GM23338 (cell line): ENCODE measurements at places on chromosomes 4 and X. TPM values are rescaled to one million over a fixed set of nuclear protein-coding genes. Genes with fewer than 3 reads are reported as not detected.

Gene AFF2
- 5.8 and 5.9 TPM in 2 replicates for total RNA-seq

DNA sequence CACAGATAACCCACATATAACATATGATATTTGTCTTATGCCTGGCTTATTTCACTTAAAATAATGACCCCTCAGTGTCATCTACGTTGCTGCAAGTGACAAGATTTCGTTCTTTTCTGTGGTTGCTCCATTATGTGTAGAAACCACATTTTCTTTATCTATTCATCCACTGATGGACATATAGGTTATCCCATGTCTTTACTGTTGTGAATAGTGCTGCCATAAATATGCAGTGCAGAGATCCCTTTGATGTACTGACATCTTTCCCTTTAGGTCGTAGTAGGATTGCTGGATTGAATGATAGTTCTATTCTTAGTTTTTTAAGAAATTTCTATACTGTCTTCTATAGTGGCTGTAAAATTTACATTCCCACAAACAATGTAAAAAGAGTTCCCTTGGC, 135.8 kb downstream of the TET2 start:
- no peak for DNase-seq

DNA sequence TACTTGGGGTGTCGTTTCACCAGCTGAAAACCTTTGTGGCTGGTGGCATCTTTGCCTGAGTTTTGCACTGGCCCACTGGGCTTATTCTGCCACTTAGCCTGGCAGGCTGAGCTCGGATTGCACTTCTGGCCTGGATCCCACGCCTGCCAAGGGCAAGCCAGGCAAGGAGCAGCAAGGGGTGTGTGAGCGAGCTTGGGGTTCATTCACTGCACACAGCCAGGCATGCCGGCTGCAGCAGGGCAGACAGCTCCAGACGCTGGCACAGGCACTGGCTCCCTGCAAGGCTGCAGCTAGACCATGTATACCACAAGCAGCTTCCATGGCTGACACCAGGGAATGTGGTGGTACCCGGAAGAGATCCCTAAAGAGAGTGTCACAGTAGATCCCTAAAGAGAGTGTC, 476.3 kb downstream of the EPHA5 start:
- no peak for DNase-seq

DNA sequence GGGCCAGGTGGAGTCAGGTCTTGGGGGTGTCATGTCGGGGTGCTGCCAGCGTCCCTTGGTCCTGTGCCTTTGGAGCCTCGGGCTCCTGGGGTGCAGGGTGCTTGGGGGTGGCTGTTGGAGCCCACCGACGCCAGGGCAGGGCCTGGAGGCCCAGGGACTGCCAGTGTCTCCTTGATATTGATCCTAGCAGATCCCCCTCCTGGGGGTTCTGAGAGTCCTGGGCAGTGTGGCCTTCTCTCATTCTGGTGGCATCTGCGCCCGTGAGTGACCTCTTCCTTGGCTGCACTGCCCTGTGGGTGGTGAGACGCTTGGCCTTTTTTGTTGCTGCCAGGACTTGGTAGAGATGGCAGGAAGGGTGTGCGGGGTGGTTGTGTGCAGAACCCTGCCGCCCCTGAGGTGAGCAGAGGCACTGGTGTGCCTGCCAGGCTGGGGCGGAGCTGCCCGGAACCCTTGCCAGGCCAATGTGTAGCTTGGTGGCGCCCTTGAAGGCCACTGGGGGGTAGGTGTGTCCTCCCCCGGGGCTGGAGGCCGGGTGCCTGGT, 7.0 kb downstream of the NAT8L start:
- no peak for DNase-seq

DNA sequence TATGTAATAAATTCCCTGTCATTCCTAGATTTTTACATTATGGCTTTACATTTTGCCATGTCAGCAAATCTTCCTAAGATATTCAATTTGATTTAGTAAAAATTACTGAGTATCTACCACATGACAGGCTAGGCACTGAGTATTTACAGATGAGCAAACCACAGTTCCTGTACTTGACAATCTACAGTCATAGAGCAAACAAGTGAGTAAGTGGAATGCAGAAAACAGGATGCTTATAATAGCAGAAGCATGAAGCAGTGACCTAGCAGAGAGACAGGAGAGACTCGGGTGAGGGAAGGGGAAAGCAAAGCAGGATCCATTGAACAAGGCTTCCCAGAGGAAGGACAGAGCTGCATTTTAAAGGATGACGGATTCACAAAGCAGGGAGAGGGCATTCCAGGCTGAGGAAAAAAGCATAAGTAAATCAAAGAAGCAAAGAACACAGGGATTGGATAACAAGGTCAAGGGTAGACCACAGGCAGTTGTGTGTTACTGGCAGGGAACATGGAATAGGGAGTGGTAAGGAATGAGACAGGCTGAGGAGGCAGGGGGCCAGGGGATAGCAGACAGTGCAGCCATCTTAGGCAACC, 124.7 kb upstream of the C1QTNF7 start:
- no peak for DNase-seq
